ENCODE measurements at places on chromosomes 5 and 9. TPM values are rescaled to one million over a fixed set of nuclear protein-coding genes. Genes with fewer than 3 reads are reported as not detected.

DNA sequence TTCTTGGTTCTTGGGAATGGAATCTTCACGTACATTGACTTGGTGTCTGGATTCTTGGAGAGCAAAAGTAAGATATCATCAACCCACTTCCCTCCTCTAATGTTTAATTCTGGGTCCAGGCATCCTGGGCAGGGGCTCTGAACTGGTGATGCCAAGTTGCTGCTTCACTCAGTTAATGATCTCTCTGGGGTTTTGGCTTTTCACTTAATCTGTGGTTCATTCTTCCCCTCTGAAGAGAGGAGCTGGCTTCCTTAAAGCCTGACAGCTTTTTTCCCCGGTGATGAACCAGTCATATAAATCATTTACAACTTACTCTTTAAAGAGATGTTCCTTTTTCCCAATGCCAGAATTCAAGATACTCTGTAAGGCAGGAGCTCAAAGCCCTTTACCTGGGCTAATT lies 65.9 kb downstream of the ARHGAP26 start:
- H3K4me1 ChIP-seq, result peaks cover 2% of the 10 kb centered on the region
- no peak for DNase-seq
- H3K27ac ChIP-seq, result no peak overlapping the region
- no peak overlapping the region for H3K4me3 ChIP-seq
- H3K36me3 ChIP-seq, result no peaks in the 10 kb centered on the region

GRCh38 chr9:83920469-83920926 lies 734 bp downstream of the KIF27 start:
- H3K36me3 ChIP-seq, result no peaks in the 10 kb centered on the region
- DNase-seq, result peak; percentile 50
- no peaks in the 10 kb centered on the region for H3K4me1 ChIP-seq
- H3K4me3 ChIP-seq, result peak overlapping the region; percentile 84
- no peaks in the 10 kb centered on the region for H3K27me3 ChIP-seq

DNA sequence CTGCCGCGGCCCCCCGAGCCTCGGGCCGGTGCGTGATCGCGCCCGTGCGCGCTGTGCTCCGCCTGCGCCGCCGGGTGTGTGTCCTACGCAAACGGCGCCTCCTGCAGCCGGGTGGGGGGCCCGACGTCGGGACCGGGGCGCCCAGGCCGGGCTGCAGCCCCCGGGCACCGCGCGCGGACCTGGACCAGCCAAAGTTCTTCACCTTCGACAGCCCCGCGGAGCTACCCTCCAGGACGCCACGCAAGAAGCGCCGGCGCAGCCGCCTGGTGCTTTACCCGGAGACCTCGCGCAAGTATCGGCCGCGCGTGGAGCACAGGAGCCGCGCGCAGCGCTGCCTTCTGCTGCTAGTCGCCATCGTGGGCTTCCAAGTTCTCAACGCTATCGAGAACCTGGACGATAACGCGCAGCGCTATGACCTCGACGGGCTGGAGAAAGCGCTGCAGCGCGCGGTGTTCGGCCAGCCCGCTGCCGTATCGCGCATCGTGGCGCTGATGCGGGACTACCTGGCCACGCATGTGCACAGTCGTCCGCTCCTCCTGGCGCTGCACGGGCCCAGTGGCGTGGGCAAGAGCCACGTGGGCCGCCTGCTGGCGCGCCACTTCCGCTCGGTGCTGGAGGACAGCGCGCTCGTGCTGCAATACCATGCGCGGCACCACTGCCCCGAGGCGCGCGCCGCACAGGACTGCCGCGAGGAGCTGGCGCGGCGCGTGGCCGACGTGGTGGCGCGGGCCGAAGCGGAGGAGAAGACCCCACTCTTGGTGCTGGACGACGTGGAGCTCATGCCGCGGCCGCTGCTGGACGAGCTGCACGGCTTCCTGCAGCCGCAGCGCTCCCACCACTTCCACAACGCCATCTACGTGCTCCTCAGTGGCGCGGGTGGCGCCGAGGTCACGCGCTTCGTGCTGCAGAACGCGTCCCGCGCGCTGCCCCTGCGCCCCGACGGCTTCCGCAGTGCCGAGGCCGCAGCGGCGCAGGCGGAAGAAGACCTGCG lies 1.5 kb downstream of the TOR4A start:
- peak overlapping the region; percentile 97 for H3K27ac ChIP-seq
- no peak for DNase-seq
- H3K4me1 ChIP-seq, result peaks cover 53% of the 10 kb centered on the region
- peak overlapping the region; percentile 67 for H3K4me3 ChIP-seq
- no peaks in the 10 kb centered on the region for H3K27me3 ChIP-seq
- H3K36me3 ChIP-seq, result peaks cover 9% of the 10 kb centered on the region

DNA sequence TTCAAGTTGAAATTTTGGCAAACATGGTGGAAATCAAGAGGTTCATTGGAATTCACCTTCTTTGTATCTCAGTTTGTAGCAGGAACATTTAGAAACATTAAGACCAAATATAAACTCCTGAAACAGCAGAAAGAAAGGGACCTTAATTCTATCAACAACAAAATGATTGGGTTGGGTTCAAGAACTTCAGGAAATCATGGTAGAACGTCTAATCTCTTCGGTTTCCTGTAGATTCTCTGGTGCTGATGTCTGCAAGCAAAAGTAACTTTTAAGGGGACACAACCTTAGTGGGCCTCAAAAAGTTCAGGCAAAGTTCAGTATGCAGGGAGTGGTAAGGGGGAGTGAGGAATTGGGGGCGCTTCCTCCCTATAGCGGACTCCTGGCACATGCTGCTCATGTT lies 3.4 kb downstream of the IL33 start:
- no peaks in the 10 kb centered on the region for H3K36me3 ChIP-seq
- no peaks in the 10 kb centered on the region for H3K27me3 ChIP-seq
- H3K4me1 ChIP-seq, result no peaks in the 10 kb centered on the region
- no peak for DNase-seq
- H3K4me3 ChIP-seq, result no peak overlapping the region

- H3K27ac ChIP-seq, result no peak overlapping the region
- H3K27me3 ChIP-seq, result no peaks in the 10 kb centered on the region
- no peaks in the 10 kb centered on the region for H3K4me1 ChIP-seq
Measured at GRCh38 chr5:167413506-167413905, 877.9 kb upstream of the WWC1 start.

- H3K36me3 ChIP-seq, result no peaks in the 10 kb centered on the region
- H3K27ac ChIP-seq, result no peak overlapping the region
- DNase-seq, result no peak
- H3K27me3 ChIP-seq, result no peaks in the 10 kb centered on the region
Measured at GRCh38 chr5:55540024-55540423, 5.3 kb upstream of the PLPP1 start.

DNA sequence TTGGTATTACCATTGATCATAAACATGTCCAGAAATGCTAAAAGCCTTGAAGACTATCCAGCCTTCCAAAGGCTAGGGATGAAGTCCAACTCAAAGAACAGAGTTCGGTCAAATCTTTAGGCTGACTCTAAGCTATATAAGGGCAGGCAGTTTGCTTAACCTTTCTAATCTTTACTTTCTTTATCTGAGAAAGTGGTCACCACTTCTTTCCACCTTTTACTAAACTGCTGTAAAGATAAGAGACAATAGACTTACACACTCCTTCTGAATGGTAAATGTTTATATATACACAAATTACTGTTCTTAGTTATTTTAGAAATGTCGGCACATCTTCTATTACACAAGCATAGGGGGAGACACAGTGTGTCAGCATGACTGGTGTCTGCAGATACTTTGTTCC lies 100.4 kb downstream of the NREP start:
- DNase-seq, result no peak
- no peaks in the 10 kb centered on the region for H3K36me3 ChIP-seq
- H3K4me1 ChIP-seq, result no peaks in the 10 kb centered on the region
- no peaks in the 10 kb centered on the region for H3K27me3 ChIP-seq

- no peaks in the 10 kb centered on the region for H3K36me3 ChIP-seq
- no peak overlapping the region for H3K4me3 ChIP-seq
- H3K4me1 ChIP-seq, result no peaks in the 10 kb centered on the region
- H3K27ac ChIP-seq, result peak overlapping the region; percentile 3
Measured at GRCh38 chr9:76562511-76562911, 103.5 kb downstream of the GCNT1 start.

DNA sequence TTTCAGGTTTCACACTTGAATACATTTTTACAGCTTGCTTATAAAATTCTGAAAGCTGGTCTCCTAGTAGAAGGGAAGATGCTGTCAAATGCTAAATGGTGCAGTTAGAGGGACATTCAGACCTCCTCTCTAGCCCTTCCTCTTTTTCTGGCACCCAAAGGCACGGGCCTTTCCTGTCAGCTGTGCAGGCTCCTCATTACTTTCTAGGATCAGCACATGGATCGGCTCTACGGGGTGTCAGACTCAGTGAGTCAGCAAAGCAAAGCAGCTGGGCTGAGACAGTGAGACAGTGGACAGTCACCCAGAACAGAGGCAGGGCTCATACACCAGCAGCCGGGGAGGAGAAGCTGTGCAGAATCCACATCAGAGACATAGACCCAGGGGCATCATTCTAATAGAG lies 80.0 kb upstream of the TNC start:
- H3K27ac ChIP-seq, result no peak overlapping the region
- H3K4me3 ChIP-seq, result no peak overlapping the region
- no peaks in the 10 kb centered on the region for H3K4me1 ChIP-seq
- H3K36me3 ChIP-seq, result no peaks in the 10 kb centered on the region
- H3K27me3 ChIP-seq, result no peaks in the 10 kb centered on the region

GRCh38 chr9:105405514-105406131 lies 42.2 kb upstream of the FSD1L start:
- no peak for DNase-seq
- H3K4me3 ChIP-seq, result no peak overlapping the region
- no peak overlapping the region for H3K27ac ChIP-seq

GRCh38 chr5:39599721-39600431 lies 175.1 kb upstream of the DAB2 start:
- no peaks in the 10 kb centered on the region for H3K4me1 ChIP-seq
- no peak for DNase-seq
- H3K36me3 ChIP-seq, result no peaks in the 10 kb centered on the region
- H3K4me3 ChIP-seq, result no peak overlapping the region
- no peak overlapping the region for H3K27ac ChIP-seq
- H3K27me3 ChIP-seq, result no peaks in the 10 kb centered on the region

DNA sequence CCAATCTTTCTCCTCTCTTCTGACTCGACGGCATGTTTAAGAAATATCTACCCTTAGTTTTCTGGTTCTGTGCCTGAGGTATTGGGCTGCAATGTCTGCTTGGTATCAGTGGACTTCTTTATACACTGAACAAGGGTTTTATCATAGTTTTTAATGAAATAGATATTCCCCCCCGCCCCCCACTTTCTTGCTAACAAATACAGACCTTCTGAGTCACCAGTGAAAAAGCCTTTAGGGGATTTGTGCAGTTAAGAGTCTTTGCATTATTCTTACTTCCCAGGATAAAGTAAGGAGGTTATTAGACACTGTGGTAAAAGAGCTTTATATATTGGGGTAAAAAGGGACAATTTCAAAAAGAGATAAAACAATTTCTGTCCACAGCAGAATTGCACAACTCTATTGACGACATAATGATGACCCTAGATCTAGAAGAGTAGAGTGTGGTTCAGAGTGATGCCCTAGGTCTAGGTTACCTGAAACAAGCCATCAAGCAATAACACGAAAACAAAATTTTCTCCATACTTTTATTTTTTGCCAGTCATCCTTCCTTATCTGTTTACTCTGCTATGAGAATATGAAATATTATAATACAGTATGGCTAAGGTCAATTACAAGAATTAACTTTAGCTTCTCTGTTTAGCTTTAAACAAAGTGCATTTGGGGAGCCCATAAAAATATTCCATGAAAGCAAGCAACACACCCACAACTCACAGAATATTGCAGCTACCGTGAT lies 110.7 kb downstream of the PLK2 start:
- H3K4me3 ChIP-seq, result no peak overlapping the region
- no peaks in the 10 kb centered on the region for H3K27me3 ChIP-seq
- H3K4me1 ChIP-seq, result no peaks in the 10 kb centered on the region

DNA sequence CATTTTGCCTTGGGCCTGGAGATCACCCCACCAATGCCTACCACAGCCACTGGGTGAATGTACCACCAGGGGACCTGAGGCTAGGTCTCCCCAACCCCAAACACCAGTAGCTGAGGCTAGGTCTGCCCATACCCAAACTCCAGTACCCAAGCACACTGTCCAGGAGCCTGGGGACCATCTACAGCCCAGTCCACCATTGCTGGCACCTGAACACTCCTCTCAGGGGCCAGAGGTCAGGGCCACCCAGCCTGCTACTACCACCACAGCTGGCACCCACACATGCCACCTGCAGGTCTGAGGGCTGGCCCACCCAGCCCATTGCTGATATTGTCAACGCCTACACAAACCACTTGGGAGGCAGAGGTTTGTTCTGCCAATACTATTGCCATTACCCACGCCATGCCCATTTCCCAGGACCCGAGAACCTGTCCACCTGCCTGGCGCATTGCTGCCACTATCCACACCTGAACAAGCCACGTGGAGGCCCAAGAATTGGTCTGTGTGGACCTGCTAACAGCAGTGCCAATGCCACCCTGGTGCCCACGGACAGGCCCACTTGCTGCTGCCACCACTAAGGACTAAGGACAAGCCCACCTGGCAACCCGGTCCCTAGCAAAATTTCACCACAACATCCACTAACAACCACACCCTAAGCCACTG lies 59.2 kb downstream of the ZDHHC21 start:
- H3K4me3 ChIP-seq, result no peak overlapping the region
- peaks cover 33% of the 10 kb centered on the region for H3K36me3 ChIP-seq
- no peak overlapping the region for H3K27ac ChIP-seq
- H3K4me1 ChIP-seq, result no peaks in the 10 kb centered on the region
- DNase-seq, result no peak

- no peak for DNase-seq
- no peaks in the 10 kb centered on the region for H3K36me3 ChIP-seq
- peaks cover 19% of the 10 kb centered on the region for H3K27me3 ChIP-seq
- H3K27ac ChIP-seq, result no peak overlapping the region
Measured at GRCh38 chr5:178392386-178392785, 159.8 kb upstream of the PHYKPL start.

DNA sequence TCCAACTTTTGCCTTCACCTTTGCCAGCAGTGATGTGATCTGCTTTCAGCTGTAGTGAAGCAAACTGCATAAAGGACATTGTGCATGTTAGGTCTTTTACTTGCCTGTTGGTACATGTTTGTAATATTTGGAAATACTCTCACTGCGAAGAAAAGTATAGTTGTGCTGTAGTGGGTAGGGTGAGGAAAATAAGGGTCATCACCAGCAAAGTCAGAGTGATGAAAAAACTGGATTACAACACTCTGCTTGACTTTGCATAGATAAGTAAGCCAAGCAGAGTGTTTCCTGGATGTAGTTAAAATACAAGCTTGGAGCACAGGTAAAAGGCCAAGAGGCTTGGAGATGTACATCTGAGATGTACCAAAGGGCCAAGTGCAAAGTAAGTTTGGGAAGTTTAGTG lies 16.7 kb downstream of the TGFBR1 start:
- H3K36me3 ChIP-seq, result no peaks in the 10 kb centered on the region
- no peak overlapping the region for H3K4me3 ChIP-seq
- no peak overlapping the region for H3K27ac ChIP-seq

GRCh38 chr5:373710-374602 lies 52.4 kb downstream of the AHRR start:
- H3K36me3 ChIP-seq, result no peaks in the 10 kb centered on the region
- H3K27ac ChIP-seq, result no peak overlapping the region
- H3K4me1 ChIP-seq, result peaks cover 6% of the 10 kb centered on the region

Gene IFNA2
- total RNA-seq, result not detected

Gene IQGAP2
- total RNA-seq, result 5.1 TPM

Gene OR1J2
- not detected for total RNA-seq

Gene BTNL3
- not detected for total RNA-seq

Gene GPX3
- 803 TPM for total RNA-seq
